ENCODE measurements at places on chromosomes 7 and 10.

DNA sequence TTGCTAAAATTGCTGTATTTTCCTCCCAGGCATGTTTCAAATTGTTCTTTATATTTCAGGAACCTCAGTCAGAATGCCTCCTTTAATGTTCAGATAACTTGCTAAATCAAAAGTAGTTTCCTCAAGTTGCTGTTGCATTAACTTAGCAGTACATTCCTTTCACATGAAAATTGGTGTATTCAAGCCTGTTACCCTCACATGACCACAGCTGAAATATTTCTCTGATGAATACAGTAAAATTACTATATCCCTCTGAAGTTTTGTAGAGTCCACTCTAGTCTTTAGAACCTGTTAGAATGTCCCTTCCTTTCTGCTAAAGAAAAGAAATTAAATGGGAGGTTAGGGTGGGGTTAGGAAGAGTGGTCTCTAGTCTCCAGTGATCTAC is 24.5 kb upstream of the C1GALT1 start:
- DNase-seq = no peak

GRCh38 chr7:150974468-150975391 is 3.4 kb downstream of the KCNH2 start:
- DNase-seq = no peak

DNA sequence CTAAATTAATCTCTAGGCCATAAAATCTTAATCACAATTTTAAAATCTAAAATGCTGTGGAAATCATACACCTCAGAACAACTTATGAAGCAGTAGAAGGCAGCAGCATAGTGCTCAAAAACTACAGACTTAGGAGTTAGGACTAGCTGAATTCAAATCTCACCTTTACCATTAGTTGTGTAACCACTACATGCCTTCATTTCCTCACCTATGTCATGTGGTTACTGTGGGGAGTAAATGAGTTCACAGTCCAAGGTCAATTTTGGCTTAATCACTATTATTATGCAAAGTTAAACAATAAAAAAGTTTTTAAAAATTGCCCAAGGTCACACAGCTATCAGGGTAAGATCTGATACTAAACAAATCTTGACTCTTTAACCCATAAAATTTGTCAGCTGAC is 37.0 kb downstream of the SNX13 start:
- no peak for DNase-seq

- DNase-seq = peak; percentile 72
Measured at GRCh38 chr7:150858236-150859197, 6.2 kb downstream of the AOC1 start.

- no peak for DNase-seq
Measured at GRCh38 chr10:89310056-89310893, 8.4 kb downstream of the IFIT2 start.

GRCh38 chr10:110857265-110858171 is 14.2 kb upstream of the PDCD4 start:
- DNase-seq = no peak

All from mesenteric fat pad (tissue), 1 donor.